ENCODE measurements at places on chromosomes 4 and X.

DNA sequence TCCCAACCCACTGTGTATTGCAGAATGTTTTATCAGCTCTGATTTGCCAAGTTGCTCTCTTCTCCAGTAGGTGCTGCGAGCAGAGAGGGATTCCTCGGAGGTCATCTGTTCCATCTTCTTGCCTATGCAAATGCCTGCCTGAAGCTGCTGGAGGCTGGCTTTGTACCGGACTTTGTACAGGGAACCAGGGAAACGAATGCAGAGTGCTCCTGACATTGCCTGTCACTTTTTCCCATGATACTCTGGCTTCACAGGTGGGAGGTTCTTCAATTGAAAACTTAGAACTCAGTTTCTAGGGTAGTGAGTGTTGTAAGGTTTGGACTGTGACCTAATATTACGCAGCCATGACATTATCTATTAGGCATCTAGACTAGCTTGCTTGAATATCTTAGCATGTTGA is 24.9 kb downstream of the AR start:
- no peak for DNase-seq
- no peaks in the 10 kb centered on the region for H3K4me1 ChIP-seq
- no peaks in the 10 kb centered on the region for H3K36me3 ChIP-seq
- no peaks in the 10 kb centered on the region for H3K27me3 ChIP-seq

GRCh38 chr4:56772134-56772533 is 49.4 kb downstream of the SPINK2 start:
- H3K4me1 ChIP-seq = peaks cover 4% of the 10 kb centered on the region
- H3K27me3 ChIP-seq = no peaks in the 10 kb centered on the region
- DNase-seq = no peak

DNA sequence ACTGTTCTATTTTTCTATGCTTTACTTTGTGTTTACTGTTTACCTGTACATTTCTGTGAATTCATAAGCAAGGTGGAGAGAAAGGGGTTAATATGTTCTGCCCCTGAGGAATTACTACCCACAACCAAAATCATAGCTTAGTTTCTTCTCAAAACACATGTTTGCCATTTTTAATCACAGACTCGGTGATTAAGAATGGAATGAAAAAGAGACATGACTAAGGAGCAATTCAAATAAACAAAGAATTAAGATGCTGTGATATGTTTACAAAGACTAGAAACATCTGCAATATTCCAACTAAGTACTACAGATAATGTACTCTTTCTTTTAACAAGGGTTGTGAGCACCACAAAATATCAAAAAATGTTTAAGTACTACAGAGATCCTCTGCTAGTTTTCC is 11.7 kb upstream of the FAT4 start:
- H3K27ac ChIP-seq = no peak overlapping the region
- no peak overlapping the region for H3K4me3 ChIP-seq
- H3K36me3 ChIP-seq = no peaks in the 10 kb centered on the region
- no peaks in the 10 kb centered on the region for H3K4me1 ChIP-seq
- no peak for DNase-seq

DNA sequence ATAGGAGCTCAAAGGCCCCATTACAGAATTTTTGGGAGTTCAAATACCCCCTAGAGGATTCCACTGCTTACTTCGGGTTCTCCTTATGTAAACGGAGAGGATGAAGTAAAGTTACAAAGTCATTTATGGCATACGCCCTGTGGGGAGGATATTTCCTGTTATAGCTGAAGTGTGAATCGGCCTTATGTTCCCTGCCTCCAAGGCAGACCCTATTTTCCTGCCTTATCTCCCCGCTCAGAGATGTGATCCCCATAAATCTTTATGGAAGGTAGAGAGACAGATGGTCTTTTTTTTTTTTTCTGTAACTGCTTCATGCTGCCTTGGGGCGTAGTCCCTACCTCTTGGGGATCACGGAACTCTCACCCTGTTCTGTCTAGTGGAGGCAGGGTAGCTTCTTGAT is 56.0 kb upstream of the DHX15 start:
- H3K27ac ChIP-seq = no peak overlapping the region
- DNase-seq = no peak
- H3K27me3 ChIP-seq = no peaks in the 10 kb centered on the region
- no peak overlapping the region for H3K4me3 ChIP-seq

DNA sequence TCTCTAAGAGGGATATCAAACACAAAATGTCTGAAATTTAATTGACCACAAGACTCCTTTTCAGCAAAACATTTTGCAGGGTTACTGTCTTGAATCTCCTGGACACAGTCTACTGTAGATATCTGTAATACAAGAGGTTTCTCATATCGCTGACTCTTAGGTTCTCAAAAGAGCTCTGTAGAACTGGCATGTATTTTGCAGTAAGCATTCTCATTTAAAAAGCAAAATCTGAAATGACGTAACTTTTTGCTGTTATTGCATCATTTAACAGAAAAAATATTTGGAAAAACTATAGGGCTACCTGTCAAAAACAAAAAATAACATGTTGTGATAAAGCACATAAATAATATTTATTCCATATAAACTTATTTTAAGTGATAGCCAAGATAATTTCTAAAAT is 114.2 kb downstream of the CDS1 start:
- no peaks in the 10 kb centered on the region for H3K4me1 ChIP-seq
- no peak for DNase-seq
- H3K27me3 ChIP-seq = no peaks in the 10 kb centered on the region
- no peak overlapping the region for H3K4me3 ChIP-seq
- H3K36me3 ChIP-seq = peaks cover 4% of the 10 kb centered on the region
- no peak overlapping the region for H3K27ac ChIP-seq

- DNase-seq = no peak
- no peaks in the 10 kb centered on the region for H3K36me3 ChIP-seq
- no peaks in the 10 kb centered on the region for H3K4me1 ChIP-seq
- H3K27ac ChIP-seq = no peak overlapping the region
- H3K27me3 ChIP-seq = no peaks in the 10 kb centered on the region
Observed at GRCh38 chrX:15142084-15142715, 127.7 kb downstream of the ASB9 start.

DNA sequence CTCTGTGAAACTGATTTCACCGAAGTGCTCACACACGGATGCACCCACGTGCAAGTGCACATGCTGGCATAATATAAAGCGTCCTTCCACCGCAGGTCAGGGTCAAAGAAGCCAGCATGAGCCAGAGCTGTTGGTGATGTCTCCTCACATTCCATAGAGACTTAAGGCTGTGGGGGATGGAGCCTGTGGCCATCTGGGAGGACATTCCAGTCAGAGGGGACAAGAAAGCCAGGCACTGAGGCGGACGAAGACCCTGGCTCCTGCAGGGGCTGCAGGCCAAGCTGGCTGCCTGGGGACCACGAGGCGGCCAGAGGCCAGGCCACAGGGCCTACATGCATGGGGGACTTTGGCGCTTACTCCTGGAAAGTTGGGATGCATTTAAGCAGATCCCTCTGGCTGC is 7.7 kb downstream of the RNF212 start:
- H3K4me1 ChIP-seq = peaks cover 15% of the 10 kb centered on the region
- no peaks in the 10 kb centered on the region for H3K36me3 ChIP-seq
- peaks cover 14% of the 10 kb centered on the region for H3K27me3 ChIP-seq

GRCh38 chr4:155164718-155165117 is 43.7 kb upstream of the NPY2R start:
- no peak overlapping the region for H3K27ac ChIP-seq
- H3K27me3 ChIP-seq = no peaks in the 10 kb centered on the region
- peaks cover 4% of the 10 kb centered on the region for H3K4me1 ChIP-seq
- peak; percentile 24 for DNase-seq

- H3K27me3 ChIP-seq = no peaks in the 10 kb centered on the region
- no peaks in the 10 kb centered on the region for H3K36me3 ChIP-seq
- H3K4me1 ChIP-seq = peaks cover 7% of the 10 kb centered on the region
Observed at GRCh38 chr4:100786481-100786880, 268.7 kb upstream of the EMCN start.
